ENCODE measurements at places on chromosomes 6 and 20.

GRCh38 chr6:156396791-156397418 lies 380.3 kb upstream of the ARID1B start:
- DNase-seq: no peak

DNA sequence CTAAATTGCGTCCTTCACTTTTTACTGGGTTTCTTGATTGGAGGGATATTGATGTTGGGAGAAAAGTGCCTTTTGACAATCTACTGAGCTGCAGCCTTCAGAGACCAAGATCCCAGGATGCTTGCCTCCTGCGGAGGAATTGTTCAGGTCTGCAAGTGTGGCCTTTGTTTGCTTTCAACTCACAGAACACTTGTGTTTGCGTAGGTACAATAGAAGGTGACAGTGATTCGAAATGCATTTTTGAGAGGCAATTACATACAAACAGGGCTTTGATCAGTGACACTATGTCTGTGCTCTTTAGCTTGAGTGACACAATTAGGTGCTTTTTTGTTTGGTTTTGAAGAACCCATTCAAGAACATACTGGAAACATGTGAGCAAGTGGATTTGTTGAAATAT lies 600.6 kb downstream of the QKI start:
- no peak for DNase-seq

- DNase-seq: no peak
Measured at GRCh38 chr20:54649511-54649962, 174.1 kb downstream of the DOK5 start.

GRCh38 chr20:24064915-24065314 lies 76.3 kb upstream of the GGTLC1 start:
- no peak for DNase-seq

DNA sequence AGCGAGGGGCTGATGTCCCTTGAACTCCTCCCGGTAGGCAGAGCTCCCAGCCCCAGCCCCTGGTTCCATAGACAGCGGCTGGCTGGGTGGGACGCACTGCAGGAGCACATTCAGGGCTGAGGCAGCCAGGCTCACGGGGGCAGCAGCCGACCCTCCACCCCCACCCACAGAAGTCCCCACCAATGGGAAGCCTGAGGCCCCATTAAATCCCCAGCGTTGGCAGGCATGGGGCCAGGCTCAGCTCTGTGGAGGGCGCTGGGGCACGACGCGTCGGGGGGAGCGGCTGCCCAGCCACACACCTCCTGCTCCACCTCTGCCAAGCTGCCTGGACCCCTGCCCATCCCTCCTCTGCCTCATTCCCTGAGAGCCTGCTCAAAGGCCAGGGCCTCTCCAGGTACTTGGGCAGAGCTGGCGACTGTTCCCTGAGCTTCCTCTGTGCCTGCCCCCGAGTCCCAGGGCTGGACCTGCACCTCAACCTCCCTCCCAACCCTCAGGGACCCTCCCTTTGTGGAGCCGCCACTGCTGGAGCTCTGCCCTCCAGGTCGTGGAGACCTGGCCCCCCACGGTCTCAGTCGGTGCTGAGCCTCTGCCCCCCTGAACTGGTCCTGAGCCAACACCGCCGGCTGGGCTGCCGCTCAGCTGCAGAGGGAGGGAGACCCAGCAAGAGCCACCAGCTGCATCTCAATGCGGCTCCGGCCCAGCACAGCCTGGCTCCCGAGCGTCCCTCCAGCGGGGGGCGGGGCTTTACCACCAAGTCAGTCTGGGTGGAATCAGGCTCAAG lies 9.1 kb downstream of the CHRNA4 start:
- DNase-seq: no peak
